Nucleus accumbens (tissue), 56 donors: ENCODE measurements at places on chromosomes 11 and 22.

DNA sequence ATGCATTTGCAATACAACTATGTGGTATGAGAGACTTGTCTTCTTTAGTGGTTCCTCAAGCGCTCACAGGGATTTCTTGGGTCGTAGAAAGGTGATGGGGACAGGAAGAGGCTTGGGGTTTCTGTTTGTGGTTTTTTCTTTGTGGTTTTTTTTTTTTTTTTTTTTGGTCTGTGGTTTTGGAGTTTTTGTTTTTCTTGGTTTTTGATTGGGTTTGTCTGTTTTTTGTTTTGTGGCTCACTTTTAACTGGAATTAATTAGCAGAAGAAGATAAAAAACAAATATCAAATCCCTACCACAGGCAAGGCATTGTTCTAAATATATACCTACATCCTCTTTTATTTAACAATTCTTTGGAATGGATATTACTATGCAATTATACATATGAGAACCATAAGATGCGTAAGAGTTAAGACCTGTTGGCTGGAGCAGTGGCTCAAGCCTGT is 5.5 kb downstream of the TTC28 start:
- DNase-seq: no peak

DNA sequence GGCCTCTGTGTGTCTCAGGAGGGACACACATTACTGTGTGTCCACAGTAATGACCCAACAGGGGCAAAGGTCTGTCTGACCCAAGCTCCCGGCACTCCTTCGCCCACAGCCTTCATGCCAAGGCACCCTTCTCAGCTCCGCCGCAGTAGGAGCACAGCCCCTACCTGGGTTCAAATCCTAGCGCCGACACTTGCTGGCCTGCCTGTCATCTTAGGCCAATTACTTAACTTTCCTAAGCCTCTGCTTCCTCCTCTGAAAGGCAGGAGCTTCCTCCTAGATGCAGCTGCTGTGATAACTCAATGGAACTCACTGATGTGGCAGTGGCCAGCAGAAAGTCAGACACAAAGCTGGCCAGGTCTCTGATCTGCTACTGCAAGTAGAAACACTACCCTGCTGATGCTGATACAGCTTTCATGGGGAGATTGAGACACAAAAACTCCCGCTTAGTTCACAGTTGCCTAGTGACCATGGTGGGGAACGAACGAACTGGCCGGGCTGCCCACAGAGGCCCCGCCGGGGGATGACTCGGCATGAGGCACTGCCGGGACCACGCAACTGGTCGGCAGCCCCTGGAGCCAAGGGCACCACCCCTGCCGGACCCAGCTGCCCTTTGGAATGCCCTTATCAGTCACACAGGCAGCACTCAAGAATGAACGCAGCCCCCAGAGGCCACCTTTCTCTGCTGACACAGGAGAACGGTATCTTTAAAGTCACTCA is 8.1 kb downstream of the EHD1 start:
- DNase-seq: no peak

DNA sequence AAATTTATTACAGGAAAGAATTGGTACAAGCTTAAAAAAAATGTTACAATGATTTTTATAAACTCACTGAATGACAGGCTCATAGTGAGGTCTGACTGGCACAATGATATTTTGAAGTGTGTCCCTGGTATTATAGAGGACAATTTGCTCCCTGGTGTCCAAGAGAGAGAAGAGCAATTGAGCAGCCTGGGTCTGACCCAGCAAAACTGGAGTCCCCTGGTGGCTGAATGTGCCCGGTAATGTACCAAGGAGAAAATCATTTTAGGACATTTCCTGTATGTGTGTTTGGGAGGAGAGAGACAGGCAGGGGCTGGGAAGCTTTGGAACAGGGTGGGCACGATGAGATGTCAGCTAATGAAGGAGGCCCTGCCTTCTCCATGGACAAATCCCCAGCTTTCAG is 125.3 kb downstream of the APOL5 start:
- DNase-seq: no peak

- DNase-seq: no peak
Measured at GRCh38 chr11:14927146-14927545, 35.1 kb upstream of the CYP2R1 start.

- no peak for DNase-seq
Measured at GRCh38 chr11:1353383-1354124, 36.2 kb upstream of the BRSK2 start.
